Activated CD4-positive, alpha-beta T cell treated with anti-CD3 and anti-CD28 coated beads for 24 hours (primary cell): ENCODE measurements at places on chromosomes 1 and 21.
A peak's percentile ranks its signal among the peaks of the same experiment; 100 is the strongest.

- DNase-seq: no peak
Measured at GRCh38 chr1:232806186-232806510, 932 bp downstream of the MAP10 start.

- peak; percentile 16 for DNase-seq
Measured at GRCh38 chr1:19765623-19766022, 34.1 kb downstream of the TMCO4 start.

DNA sequence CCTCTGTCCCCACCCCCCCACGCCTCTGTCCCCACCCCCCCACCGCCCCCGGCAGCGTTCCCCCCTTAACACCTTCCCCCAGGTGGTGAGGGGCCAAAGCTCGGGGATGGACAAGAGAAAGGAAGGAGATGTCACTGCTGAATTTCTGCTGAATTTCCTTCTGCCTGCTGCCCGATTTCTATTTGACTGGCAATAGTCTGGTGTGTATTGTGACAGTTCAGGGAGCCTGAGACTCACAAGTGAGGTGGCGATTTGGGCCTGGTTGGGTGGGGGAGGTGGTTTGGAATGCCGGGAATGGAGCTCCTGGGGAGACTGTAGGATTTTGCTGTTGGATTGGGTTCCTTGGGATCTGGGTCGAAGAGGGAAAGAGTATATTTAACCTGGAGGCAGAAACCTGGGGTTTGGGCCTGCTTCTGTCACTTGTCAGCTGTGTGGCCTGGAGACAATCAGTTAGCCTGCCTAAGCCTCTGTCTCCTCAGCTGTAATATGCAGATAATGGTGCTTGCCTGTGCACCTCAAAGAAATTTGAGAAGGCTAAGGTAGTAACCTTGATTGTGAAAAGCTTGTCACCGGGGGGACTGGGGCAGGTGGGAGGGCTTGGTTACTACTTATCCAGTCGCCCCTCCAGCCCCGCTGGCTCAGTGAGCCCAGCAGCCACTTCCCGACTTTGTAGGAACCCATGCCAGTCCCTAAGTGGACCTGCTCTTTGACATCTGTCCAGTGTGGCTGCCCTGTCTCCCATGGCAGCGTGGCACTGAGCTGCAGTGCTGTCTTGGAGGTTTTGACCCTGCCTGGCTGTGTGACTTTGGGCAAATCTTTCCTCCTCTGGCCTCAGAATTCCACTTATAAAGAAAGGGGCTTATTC, 7.7 kb upstream of the LMNA start:
- DNase-seq: no peak

GRCh38 chr1:150144606-150145005, 5.1 kb upstream of the PLEKHO1 start:
- DNase-seq: no peak

GRCh38 chr1:111989531-111990025, at the start of gene KCND3:
TSS of gene KCND3 (minus strand) at chr1:111989668.
- DNase-seq: no peak

- DNase-seq: no peak
Measured at GRCh38 chr1:81287411-81288080, 513.2 kb upstream of the ADGRL2 start.

- DNase-seq: no peak
Measured at GRCh38 chr1:42933610-42934491, 24.8 kb downstream of the SLC2A1 start.

DNA sequence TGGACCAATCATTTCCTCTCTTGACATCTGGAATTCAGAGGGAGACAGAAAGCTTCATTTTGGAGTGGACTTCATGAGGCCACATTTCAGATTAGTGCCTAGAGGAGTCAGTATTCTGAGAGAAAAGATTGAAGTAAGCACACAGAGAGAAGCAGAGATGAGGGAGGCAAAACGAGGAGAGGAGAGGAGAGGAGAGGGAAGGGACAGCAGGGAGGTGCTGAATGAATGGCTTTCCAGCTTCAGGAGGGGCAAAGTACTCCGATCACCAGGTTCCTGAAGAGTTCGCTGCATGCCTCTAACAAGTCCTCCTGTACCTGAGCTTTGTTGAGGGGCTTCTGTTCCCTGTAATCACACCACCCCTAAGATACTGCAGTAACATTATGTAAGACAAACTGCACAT, 76.0 kb downstream of the NRIP1 start:
- DNase-seq: no peak

- DNase-seq: no peak
Measured at GRCh38 chr1:103146166-103146565, 37.8 kb upstream of the COL11A1 start.

GRCh38 chr1:94773931-94774422, 46.2 kb upstream of the SLC44A3 start:
- no peak for DNase-seq

DNA sequence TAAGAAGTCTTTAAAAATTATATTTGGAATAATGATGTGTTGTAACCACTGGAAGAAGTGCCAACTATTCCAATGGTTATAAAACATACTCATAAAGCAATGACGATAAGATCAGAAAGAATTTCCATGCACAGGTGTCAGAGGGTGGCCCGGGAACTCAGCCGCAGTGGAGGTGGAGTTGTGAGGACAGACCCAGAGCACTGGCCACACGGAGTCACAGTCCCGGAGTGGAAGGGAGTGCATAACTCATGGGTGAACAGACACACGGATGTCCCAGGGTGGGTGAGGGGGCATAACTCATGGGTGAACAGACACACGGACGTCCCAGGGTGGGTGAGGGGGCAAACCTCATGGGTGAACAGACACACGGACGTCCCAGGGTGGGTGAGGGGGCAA, 2.5 kb downstream of the KRTAP10-4 start:
- DNase-seq: no peak

- DNase-seq: no peak
Measured at GRCh38 chr1:25118546-25118945, 113.8 kb downstream of the SYF2 start.

DNA sequence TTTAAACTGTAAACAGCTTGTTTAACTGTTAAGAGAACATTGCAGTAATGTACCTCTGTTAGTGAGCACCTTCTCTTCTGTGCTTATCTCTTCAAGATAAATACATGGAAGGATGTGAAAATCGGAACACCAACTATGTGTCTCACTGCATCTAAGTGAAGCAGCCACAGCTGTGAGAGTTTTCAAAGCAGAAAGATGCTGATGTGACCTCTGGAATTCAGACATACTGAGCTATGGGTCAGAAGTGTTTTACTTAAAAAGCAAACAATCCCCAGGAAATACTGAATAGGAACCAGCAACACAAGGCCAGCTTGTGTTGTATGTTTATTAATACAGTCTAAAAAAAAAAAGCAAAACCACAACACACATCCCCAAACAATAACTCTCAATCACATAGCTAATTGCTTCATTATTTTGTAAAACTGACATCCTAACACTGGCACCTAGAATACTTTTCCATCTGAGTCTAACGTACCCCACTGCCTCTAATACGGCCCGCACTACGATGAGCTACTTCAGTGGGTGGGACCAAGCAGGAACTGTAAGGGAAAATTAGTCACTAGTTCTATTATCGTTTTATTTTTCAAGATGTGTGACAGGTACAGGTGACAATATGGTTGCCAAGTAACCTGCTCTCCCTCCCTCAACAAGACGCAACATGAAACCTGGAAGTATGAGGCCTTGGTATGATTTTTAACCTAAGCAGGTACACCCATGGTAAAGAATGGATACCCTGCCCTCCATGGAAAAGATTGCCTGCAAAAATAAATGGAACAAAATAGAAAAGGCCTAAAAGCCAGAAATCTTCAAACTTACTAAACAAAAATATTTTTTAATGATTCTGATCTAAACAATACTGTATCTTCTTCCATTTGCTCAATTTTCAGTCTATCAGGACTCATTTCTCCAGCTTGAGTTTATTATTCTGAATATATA, 13.9 kb downstream of the ERRFI1 start:
- no peak for DNase-seq

DNA sequence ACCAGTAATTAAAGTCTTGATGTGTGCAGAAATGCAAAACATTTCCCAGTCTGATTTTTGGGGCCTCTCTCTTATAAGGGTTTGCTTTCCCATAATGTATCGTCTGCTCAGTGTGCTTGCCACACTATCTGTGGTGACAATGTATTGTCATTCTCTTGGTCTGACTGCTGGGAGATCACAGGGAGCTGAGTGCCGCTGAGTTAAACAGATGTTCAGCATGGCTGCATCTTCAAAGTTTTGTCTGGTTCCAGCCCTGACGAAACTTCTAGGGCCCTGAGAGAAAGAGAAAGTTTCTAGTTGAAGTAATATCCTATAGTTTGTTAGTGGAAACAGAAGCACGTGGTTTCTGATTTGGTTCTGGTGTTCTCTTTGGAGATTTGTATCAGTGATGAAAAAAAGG, 42.6 kb downstream of the DNM3 start:
- no peak for DNase-seq

GRCh38 chr1:198655459-198656121, 16.8 kb downstream of the PTPRC start:
- DNase-seq: no peak

DNA sequence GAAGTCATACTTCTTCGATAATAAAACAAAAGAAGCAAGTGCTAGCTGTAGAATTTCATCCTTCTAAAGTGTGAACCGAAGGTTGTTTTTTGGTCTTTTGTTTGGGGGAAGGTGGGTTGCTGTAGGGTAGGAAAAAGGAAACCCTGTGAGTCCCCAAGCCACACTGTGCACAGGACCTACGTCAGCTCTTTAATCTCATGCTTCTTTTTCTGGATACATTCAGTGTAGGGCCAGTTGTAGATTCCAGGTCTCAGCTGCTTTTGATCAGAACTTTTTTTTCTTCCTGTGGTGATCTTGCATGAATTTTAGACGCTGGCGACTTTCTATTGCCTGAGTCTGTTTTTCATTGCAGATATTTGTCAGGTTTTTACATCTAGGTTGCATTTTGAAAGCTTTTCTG, 40.2 kb downstream of the BCL9 start:
- no peak for DNase-seq

DNA sequence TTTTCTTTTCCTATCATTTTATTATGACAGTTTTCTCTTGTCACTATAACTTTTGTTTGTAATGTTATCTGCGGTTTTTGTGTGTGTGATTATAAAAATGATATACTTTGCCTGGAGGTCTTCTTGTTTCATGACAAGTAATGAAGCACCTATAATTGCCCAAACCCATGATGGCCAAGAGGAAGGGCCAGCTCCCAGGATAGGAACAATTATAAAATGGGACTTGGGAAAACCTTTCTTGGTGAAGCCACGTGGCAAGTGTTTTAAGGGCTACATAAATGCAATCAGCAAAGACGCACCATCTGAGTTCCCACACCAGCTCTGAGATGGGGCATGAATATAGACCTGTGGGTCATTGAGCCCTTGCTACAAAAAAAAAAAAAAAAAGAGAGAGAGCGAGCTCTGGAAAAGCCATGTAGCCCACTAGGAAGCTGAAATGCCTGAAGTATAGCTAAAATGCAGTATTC, 462.6 kb upstream of the RUNX1 start:
- no peak for DNase-seq

- DNase-seq: no peak
Measured at GRCh38 chr21:33552093-33552998, 9.5 kb downstream of the SON start.

DNA sequence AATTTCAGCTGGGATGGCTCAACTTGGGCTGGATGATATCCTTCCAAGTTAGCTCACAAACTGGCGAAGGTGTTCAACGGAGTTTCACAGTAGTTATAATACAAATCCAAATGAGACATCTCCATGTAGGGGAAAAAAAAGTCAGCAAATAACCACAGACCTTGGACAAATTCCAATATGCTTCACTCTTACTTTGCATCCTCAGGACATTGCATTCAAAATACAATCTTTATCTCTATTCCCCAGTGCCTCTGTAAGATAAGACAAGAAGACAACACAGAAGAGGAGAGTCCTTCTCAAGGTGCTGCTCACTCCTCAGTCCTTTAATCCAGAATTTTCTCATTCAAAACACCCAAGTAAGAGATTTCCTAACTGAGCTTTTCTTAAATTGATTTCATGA, 1797.7 kb downstream of the MRPL39 start:
- no peak for DNase-seq

GRCh38 chr1:187588917-187589316, 760.2 kb downstream of the PLA2G4A start:
- DNase-seq: no peak

GRCh38 chr1:159071970-159072582, 4.5 kb downstream of the AIM2 start:
- no peak for DNase-seq

GRCh38 chr1:175810305-175810704, 66.9 kb upstream of the TNR start:
- DNase-seq: no peak

- DNase-seq: no peak
Measured at GRCh38 chr1:169784102-169784501, 10.6 kb downstream of the METTL18 start.

DNA sequence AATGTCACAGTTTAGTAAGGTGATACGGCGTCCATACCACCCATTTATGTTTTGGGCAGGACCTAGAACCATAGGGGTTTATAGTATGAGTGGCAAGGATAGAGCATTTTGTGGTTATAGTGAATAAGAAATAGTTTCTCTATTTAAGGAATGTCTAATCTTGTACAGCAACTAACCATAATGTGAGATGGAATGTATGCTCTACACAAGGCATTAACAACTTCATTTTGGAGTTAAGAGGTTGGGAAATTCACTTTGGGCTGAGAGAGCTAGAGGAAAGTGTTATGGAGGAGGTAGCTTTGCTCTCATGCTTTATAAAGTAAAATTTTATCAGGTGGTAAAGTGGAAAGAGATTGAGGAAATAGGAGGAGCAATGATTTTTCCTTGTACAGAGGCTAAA, 3.0 kb upstream of the MCL1 start:
- DNase-seq: no peak

GRCh38 chr1:226723657-226724532, 15.2 kb downstream of the ITPKB start:
- DNase-seq: no peak
